Fibroblast of skin of abdomen (primary cell): ENCODE measurements at places on chromosomes 6 and 20.

- no peak for DNase-seq
Measured at GRCh38 chr6:25017486-25017885, 81.7 kb upstream of the RIPOR2 start.

GRCh38 chr6:167341038-167341583 lies 16.2 kb downstream of the TTLL2 start:
- DNase-seq, result no peak

DNA sequence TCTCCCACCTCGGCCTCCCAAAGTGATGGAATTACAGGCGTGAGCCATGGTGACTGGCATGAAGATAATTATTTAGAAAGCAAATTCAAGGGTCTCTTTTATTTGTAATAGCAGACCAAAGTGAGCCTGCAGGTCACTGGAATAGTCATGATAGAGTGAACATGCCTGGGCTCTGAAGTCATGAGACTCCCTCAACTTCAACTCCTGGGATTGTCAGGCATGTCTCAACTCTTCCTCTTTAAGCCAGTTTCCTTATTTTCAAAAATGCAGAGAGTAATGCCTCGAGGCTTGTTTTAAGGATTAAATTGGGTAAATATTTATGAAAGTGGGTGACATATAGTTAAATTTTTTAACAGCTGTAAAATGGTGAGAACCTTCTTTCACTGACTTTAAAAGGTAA lies 22.7 kb upstream of the HECA start:
- DNase-seq, result no peak

GRCh38 chr20:31474097-31474436 lies 860 bp downstream of the DEFB124 start:
- no peak for DNase-seq

GRCh38 chr20:44598423-44599305 lies 16.3 kb downstream of the PKIG start:
- DNase-seq, result no peak

- peak; percentile 12 for DNase-seq
Measured at GRCh38 chr6:144063744-144064401, 31.5 kb downstream of the SF3B5 start.

GRCh38 chr20:8756410-8756809 lies 312.5 kb upstream of the PLCB4 start:
- DNase-seq, result peak; percentile 89

DNA sequence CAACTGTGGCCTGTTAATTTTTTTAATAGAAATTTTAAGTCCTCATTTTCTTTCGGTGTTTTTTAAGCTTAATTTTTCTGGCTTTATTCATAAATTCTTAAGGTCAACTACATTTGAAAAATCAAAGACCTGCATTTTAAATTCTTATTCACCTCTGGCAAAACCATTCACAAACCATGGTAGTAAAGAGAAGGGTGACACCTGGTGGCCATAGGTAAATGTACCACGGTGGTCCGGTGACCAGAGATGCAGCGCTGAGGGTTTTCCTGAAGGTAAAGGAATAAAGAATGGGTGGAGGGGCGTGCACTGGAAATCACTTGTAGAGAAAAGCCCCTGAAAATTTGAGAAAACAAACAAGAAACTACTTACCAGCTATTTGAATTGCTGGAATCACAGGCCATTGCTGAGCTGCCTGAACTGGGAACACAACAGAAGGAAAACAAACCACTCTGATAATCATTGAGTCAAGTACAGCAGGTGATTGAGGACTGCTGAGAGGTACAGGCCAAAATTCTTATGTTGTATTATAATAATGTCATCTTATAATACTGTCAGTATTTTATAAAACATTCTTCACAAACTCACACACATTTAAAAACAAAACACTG lies 10.1 kb downstream of the HFE start:
- DNase-seq, result peak; percentile 62

DNA sequence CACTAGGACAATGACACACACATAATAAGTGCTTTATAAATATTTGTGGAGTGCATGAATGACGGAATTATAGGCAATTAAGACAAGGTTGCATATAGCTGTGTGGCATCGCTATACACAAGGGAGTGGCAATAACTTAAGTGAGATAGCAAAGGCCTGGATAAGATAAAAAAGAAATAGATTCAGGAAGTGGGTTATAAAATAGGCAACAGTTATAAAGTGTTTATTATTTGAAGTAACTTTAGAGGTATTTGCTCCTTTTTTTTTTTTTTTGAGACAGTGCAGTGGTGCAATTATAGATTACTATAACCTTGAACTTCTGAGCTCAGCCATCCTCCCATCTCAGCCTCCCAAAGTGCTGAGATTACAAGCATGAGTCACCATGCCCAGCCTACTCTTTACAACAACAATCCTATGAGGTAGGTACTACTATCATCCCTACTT lies 75.9 kb upstream of the LOC128125822 start:
- DNase-seq, result no peak

DNA sequence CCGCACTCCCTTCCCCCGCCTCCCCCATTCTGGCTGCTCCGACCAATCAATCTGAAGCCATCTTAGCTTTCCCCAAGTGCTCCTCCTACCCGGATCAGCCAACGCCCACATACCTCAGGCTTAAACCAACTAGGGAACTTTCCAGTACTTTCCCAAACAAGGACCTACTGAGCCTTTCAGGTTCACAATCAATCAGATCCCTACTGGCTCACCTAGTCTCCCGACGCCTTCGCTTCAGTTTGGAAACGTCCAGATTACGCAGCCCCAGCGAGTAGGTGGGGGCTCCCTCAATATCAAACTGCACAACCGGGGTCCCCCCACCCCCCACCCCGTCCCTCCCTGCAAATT lies 432 bp downstream of the HSPA1L start:
- peak; percentile 99 for DNase-seq

- no peak for DNase-seq
Measured at GRCh38 chr6:64736421-64736950, 970.5 kb downstream of the EYS start.

GRCh38 chr6:20629509-20629908 lies 95.3 kb downstream of the CDKAL1 start:
- no peak for DNase-seq

GRCh38 chr6:170113141-170113540 lies 177.7 kb downstream of the DLL1 start:
- DNase-seq, result no peak

- no peak for DNase-seq
Measured at GRCh38 chr6:108052706-108053105, 21.8 kb downstream of the OSTM1 start.

DNA sequence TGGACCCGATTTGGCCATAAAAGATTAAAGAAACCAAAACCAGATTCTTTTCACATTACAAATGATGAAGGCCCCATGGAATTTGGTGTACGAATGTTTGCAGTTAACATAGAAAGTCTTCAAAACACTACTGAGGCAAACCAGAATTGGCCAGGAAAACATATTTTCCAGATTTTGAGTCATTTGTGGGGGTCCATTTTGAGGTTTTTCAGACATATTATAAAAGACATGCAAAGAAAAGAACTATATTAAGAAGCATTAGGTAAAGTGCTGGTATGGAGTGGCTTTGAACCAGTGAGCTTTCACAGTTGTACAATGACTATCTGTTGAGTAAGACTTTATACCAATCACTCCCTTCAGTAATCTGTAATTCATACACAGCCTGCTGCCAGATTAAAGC lies 168.9 kb upstream of the COL21A1 start:
- DNase-seq, result peak; percentile 88

GRCh38 chr6:46044881-46045617 lies 29.4 kb upstream of the CLIC5 start:
- DNase-seq, result peak; percentile 73

GRCh38 chr6:606829-607379 lies 50.0 kb downstream of the HUS1B start:
- DNase-seq, result no peak

GRCh38 chr6:88238065-88238464 lies 71.9 kb upstream of the CNR1 start:
- DNase-seq, result no peak

DNA sequence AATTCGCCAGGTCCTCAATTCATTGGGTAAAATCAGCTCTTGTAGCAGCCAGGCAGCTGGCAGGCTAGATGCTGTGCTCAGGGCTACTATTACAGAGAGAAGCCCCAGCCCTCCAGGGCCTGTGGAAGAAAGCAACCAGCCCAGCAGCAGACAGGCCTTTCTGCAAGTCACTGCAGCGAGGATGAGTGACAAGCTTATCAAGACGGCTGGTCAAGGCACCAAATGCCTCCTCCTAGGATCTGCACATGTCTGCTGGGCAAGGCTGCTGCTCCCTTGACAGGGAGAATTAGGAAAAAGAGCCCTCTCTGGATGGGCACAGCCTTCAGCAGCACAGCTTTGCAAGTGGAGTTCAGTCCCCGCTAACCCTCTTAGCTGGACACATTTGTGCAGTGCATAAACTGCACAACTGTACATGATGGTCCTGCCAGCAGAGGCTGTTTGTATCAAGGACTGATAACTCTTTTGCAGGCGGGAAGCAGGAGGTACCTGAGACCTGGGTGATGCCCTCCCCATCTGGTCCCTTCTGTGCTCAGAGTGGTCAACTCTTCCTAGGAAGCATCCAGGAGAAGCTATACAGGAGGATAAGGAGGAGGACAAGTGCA lies 89.9 kb downstream of the CDC5L start:
- no peak for DNase-seq

DNA sequence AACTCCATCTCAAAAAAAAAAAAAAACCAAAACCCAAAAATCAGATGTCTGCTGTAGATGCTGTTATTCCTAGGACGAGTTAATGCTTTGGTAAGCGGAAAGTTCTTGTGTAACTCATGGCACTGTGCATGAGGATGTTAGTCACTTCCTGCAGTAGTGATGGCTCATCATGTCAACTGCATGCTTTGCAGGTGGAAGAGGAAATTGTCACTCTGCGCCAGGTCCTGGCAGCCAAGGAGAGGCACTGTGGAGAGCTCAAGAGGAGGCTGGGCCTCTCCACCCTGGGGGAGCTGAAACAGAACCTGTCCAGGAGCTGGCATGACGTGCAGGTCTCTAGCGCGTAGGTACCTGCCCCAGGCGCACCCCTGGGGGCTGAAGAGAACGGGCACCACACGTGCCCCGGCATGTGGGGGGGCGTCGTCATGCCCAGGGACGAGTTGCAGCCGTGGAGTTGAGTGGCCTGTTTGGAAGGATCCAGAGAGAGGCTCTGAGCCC lies 8.5 kb downstream of the TPD52L2 start:
- DNase-seq, result peak; percentile 45

DNA sequence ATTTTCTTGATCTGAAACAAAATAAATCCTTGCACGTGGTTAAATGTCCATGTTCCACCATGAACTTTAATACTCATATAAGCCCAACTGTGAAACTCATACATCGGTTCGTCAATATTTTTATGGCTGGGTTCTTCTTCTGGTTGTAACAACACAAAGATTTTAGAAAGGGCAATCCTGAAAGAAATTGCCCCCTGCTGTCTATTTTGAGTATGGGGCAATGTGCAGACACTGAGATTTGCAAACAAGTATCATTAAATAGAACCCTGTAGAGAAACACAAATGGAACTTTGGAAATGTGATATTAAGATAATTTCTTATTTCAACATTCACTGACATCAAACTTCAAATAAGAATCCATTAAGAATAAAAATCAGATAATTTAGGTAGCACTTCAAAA lies 80.2 kb upstream of the PHACTR1 start:
- DNase-seq, result no peak
